Fibroblast of skin of left quadriceps (primary cell): ENCODE measurements at places on chromosomes 1 and 21.

DNA sequence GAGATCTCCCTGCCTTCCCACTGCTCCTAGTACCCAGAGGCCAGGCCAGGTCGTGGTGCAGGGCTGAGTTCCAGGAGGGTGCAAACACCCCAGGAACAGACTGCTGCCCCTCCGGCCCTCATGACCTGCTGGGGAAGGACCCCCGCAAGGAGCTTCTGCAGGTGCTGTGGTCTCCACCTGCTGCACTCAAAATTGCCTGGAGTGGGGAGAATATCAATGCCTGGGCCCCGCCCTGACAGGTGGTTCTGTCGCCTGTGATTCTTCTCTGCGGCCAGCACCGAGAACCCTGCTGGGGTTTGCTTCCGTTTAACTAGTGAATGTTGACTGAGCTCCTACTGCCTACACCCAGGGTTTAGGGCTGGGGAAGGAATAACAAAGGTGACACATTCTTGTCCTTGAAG is 2.1 kb upstream of the TFF3 start:
- no peak for DNase-seq

DNA sequence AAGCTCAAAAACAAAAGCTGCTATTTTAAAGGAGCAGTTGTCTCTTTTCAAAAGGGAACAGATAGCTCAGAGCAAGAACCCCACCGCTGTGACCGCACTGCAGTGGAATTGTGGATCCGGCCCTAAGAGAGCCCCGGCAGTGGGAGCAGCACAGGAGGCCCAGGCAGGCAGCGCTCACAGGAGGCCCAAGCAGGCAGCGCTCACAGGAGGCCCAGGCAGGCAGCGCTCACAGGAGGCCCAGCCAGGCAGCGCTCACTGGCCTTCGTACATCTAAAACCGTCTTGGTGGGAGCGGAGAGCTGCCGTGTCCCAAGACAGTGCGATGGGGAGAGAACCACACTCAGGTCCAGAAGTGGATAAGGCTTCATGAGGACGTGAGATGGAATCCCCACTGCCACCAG is 4.0 kb downstream of the TFF3 start:
- DNase-seq = no peak

- no peak for DNase-seq
Measured at GRCh38 chr1:155942578-155943141, 1.2 kb downstream of the RXFP4 start.

GRCh38 chr1:72355899-72356298 is 73.6 kb upstream of the NEGR1 start:
- no peak for DNase-seq

DNA sequence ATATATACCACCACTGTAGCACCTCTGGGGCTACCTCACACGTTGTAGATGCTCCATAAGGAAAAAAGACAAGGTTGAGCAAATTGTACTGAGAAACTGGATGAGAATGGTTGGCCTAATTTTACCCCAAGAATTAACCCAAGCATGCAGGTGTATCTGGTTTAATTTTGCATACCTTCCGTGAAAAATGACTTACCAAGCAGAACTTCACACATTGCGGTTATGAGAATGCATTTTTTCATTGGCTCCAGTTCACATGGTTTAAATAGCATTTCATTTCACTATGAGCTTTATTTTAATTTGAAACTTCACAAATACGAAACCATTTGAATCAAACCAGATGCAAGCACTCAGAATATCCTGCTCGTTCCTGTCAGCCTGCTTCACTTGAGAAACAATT is 512.2 kb downstream of the LTN1 start:
- peak; percentile 66 for DNase-seq

DNA sequence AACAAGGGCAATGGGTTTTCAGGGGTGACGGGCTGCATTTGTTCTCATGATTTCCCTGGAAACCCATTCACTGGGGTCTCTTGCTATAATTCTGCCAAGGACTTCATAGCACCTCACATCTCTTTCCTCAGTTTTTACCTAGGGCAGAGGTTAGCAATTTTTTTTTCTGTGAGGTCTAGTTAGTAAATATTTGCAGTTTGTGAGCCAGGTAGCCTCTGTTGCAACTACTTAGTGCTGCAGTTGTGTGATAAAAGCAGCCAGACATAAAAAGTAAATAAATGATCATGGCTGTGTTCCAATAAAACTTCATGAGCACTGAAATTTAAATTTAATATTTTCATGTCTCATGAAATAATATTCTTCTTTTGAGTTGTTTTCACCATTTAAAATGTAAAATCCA is 37.7 kb downstream of the IFI44 start:
- no peak for DNase-seq

GRCh38 chr21:26408511-26408910 is 164.6 kb downstream of the CYYR1 start:
- peak; percentile 33 for DNase-seq

- no peak for DNase-seq
Measured at GRCh38 chr1:29222686-29223085, 8.0 kb downstream of the MECR start.

DNA sequence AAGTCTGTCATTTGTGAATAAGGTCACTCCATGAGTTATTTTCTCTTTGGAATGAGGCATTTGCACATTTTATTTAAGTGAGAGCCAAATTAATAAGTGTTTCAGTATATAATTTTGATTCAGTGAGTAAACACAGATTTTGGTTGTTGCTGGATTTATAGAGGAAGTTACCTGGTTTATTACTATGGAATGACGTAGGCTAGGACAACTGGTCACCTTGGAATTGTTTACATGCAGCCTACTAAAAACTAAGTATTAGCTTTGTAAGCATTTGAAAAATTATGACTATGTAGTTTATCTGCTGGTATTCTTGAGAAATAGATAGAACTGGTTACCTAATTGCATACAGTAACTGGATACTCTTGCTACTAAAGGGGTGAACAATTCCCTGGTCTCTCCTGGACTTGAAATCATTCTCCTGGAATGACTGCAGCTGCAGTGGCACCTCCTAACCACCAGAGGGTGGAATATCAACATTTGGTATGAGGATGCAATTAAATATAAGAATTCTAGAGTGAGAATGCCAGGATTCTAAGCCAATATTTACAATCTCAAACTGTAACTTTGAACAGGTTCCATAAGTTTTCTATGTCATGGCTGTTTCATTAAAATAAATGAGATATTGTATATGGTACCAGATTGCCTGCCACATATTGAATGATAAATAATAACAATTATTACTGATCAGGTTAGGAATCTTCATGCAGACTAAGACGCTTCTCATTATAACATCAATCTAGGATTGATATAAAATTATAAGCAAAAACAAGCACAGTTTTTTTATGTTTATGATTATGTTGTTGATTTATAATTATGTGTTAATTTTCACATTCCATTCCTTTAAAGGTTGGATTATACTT is 3.5 kb upstream of the KRTAP27-1 start:
- DNase-seq = no peak

GRCh38 chr1:22832414-22832786 is 121.8 kb downstream of the EPHB2 start:
- DNase-seq = no peak

GRCh38 chr1:75310067-75310466 is 175.9 kb downstream of the LHX8 start:
- DNase-seq = peak; percentile 8

GRCh38 chr1:198788561-198789064 is 149.8 kb downstream of the PTPRC start:
- DNase-seq = no peak

- no peak for DNase-seq
Measured at GRCh38 chr1:151710187-151710840, 6.3 kb downstream of the CELF3 start.

DNA sequence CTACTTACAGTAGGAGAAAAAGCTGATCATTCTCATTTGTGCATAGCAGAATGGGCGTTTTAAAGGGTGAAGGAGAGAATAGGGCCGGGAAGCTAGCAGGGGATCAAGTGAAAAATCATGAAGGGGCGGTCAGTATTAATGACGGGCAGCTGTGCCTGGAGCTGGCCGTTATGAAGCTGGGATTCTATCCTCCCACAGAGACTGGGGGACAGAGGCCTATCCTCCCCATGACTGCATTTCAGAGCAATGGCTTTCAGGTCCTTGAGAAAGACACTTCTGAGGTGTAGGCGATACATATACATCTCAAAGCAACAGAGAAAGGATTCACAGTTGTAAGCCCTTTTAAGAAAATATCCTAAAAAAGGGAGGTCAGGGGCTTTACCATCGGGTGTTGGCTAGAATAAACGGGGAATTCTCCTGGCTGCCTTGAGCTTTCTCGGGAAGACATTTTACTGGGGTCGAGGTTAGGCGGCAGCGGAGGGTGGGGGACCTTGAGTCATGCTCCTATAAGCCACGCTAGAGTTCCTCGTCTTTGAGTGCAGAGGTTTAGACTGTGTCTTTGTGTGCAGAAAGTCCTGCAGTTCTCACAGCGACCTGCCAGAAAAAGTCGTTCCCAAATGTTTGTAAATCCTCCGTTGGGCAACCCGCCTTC is 559 bp upstream of the MTARC2 start:
- no peak for DNase-seq

DNA sequence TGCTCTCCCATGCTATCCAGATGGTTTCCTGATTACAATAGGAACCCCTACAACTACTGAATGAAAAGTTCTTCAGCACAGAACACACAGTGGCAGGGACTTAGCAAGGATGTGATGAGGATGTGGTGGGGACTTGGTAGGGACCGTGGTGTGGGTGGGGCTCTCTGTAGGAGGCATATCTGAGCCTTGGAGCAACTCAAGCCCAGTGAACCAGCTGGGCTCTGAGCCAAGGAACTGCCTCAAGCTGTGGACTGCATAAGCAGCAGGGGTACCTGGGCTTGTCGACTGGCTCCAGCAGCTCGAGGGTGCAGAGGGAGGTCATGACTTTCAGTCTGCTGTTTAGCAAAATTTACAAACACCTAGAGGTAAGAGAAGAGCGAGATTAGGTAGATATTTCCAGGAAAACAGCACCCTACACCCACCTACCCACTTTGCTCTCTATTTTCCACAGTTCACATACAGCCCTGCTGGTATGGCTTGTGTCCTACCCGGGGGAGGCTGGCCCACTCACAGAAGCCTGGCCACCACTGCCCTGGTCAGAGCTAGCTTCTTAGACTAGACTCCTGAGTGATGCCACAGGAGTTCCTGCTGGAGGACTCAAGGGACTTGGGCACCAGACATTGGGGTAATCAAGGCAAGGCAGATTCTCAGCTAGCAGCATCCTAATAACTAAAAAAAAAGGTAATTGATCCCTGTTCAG is 86.8 kb upstream of the GCLM start:
- DNase-seq = no peak

- peak; percentile 89 for DNase-seq
Measured at GRCh38 chr1:55965981-55966461, 613.3 kb downstream of the PLPP3 start.

DNA sequence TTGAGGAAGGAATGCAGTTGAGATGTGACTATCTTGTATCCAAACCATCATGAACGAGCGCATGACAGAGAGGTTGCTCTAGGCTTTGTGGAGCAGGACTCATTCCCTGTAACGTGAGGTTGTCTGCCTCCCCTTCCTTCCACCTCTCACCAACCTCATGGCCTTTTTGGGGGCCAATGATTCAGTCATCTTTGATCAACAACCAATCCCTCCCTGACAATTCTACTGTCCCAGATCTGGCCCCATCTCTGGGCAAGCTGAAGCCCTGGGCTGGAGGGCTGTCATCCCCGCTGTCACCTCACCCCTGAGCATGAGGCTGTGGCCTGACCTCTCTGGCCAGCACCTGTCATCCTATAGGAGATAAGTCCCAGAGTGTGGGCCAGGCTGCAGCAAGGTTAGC is 19.7 kb downstream of the MTARC1 start:
- DNase-seq = no peak

DNA sequence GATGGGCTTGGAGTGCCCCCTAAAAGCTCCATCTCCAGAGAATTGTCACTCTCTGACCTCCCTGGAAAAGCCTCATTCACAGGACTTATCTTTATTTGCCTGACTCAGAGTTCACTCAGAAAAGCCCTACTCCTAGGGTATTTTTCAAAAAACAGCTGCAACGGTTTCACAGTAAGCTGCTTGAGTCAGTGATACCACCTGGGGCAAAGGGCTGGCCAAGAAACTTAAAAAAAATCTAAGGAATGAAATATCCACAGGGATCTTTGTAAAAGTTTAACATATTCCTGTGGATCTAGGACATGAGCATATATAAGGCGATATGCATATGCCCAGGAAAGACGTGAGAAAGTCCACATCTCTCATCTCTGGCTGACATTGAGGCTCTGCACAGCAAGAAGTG is 33.8 kb upstream of the TSPAN2 start:
- DNase-seq = no peak

DNA sequence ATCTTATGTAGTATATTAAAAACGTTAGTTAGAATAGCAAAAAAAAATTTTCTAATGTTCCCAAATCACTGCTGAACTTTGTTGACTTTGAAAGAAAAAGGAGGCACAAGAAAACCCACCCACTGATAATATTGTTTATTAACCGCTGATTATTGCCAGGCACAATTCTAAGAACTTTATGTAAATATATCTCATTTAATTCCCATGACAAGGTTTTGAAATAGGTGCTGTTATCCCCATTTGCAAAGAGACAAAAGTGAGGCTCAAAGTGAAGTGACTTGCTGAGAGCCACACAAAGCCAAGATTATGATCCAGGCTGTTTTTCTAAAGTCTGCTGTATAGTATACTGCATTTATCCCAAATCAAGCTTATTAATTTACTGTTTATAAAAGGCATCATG is 56.4 kb downstream of the SASS6 start:
- DNase-seq = no peak

GRCh38 chr1:43492826-43493225 is 37.9 kb upstream of the PTPRF start:
- DNase-seq = no peak

GRCh38 chr21:35100349-35100811 is 51.3 kb upstream of the RUNX1 start:
- no peak for DNase-seq

GRCh38 chr1:198359024-198359653 is 181.3 kb downstream of the ATP6V1G3 start:
- DNase-seq = no peak

GRCh38 chr1:65209005-65209885 is 61.2 kb downstream of the AK4 start:
- DNase-seq = no peak

- peak; percentile 83 for DNase-seq
Measured at GRCh38 chr1:154627257-154628120, 19.5 kb upstream of the ADAR start.

DNA sequence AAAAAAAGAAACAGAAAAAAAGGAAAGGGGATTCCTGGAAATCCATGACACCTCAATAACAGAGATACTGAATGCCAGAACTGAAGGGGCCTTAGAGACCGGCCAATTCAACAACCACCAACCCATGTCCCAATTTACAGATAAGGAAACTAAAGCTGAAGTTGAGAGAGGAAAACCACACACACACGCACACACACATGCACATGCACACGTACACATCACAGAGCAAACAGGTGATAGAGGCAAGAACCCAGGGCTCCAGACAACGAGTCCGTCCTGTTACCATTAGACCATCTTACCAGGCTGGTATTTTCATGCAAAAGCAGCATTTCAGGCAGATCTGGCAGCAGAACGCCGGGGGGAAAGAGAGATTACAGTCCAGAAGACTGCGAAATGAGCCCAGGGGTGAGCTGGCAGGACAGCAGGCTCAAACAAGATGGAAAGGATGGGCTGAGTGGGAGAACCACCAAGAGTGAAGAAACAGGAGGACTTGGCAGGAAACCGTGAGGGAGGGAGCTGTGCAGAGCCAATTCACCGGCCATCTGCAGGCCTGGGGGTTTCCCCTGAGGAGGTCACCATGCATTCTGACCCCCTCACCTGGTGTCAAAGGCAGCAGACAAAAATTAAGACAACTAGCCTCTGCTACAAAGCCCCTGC is 43.5 kb downstream of the PAFAH2 start:
- no peak for DNase-seq
